ENCODE measurements at places on chromosomes 1 and 21. TPM values are rescaled to one million over a fixed set of nuclear protein-coding genes. Genes with fewer than 3 reads are reported as not detected.

GRCh38 chr1:228366062-228366865, 40.4 kb downstream of the TRIM11 start:
- H3K4me3 ChIP-seq: no peak overlapping the region
- H3K4me1 ChIP-seq: peaks cover 2% of the 10 kb centered on the region
- no peaks in the 10 kb centered on the region for H3K36me3 ChIP-seq
- H3K27me3 ChIP-seq: no peaks in the 10 kb centered on the region

DNA sequence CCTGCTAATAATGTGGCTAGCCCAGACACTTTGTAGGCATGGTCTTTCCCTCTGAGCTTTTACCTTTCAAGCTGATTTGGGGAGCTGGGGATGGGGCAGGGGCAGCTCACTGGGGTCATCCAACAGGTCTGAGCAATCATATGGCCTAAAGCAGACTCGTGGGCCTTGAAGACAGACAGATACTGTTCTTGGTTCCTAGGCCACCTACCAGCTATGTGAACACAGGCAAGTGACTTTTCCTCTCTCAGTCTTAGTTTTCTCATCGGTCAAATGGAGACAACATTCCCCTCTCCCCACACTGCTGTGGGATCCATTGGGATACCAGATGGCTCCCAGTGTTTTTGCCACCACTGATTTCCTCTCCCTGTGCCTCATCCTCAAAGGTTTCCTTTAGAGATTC, 181.8 kb downstream of the RRAGC start:
- no peak overlapping the region for H3K4me3 ChIP-seq
- H3K27me3 ChIP-seq: no peaks in the 10 kb centered on the region
- DNase-seq: no peak
- H3K36me3 ChIP-seq: no peaks in the 10 kb centered on the region
- H3K4me1 ChIP-seq: no peaks in the 10 kb centered on the region
- no peak overlapping the region for H3K27ac ChIP-seq

- H3K4me1 ChIP-seq: no peaks in the 10 kb centered on the region
- DNase-seq: no peak
- H3K27ac ChIP-seq: no peak overlapping the region
These were observed 106.7 kb downstream of the SCMH1 start for GRCh38 chr1:41135196-41135947.

The GPA33 gene
- total RNA-seq: 0.21 TPM

- no peak overlapping the region for H3K4me3 ChIP-seq
- no peak overlapping the region for H3K27ac ChIP-seq
- no peaks in the 10 kb centered on the region for H3K4me1 ChIP-seq
- no peak for DNase-seq
These were observed 87.0 kb upstream of the GALNT2 start for GRCh38 chr1:229980009-229980408.

DNA sequence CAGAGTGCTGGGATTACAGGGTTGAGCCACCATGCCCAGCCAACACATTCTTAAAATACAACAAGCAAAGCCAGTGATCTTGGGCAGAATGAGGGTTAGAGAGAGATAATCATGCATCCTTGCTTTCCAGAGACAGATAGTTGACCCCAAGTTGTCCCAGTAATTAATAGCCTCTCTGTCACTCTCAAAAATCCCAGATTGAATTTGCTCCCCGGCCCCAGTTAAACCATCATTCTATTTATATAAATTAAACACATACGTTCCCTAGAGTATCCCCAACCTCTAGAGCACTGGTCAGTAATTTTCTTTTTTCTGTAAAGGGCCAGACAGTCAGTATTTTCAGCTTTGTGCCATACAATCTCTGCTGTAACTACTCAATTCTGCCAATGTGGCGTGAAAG, 16.4 kb upstream of the TARDBP start:
- peaks cover 5% of the 10 kb centered on the region for H3K36me3 ChIP-seq
- DNase-seq: no peak
- H3K27ac ChIP-seq: no peak overlapping the region
- H3K27me3 ChIP-seq: no peaks in the 10 kb centered on the region
- H3K4me1 ChIP-seq: no peaks in the 10 kb centered on the region

- H3K4me3 ChIP-seq: no peak overlapping the region
- H3K4me1 ChIP-seq: peaks cover 17% of the 10 kb centered on the region
- no peak overlapping the region for H3K27ac ChIP-seq
- peaks cover 68% of the 10 kb centered on the region for H3K27me3 ChIP-seq
- no peaks in the 10 kb centered on the region for H3K36me3 ChIP-seq
- DNase-seq: peak; percentile 73
These were observed 1.1 kb upstream of the ESPN start for GRCh38 chr1:6423321-6423999.

The NIPAL3 gene
- total RNA-seq: 35.4 TPM

The IGSF3 gene
- 0.03 TPM for total RNA-seq

GRCh38 chr1:36305915-36306209, 306 bp upstream of the SH3D21 start:
- peak overlapping the region; percentile 36 for H3K4me3 ChIP-seq
- H3K4me1 ChIP-seq: peaks cover 32% of the 10 kb centered on the region
- no peak overlapping the region for H3K27ac ChIP-seq
- no peaks in the 10 kb centered on the region for H3K27me3 ChIP-seq
- DNase-seq: no peak

The PODN gene
- not detected for total RNA-seq

The IGSF8 gene
- total RNA-seq: 30.9 TPM

The TAL1 gene
- not detected for total RNA-seq

GRCh38 chr1:29728703-29729102, 492.4 kb downstream of the PTPRU start:
- no peak for DNase-seq
- H3K36me3 ChIP-seq: peaks cover 2% of the 10 kb centered on the region
- H3K27ac ChIP-seq: no peak overlapping the region
- H3K27me3 ChIP-seq: no peaks in the 10 kb centered on the region
- H3K4me3 ChIP-seq: no peak overlapping the region
- peaks cover 9% of the 10 kb centered on the region for H3K4me1 ChIP-seq

The CR2 gene
- not detected for total RNA-seq

GRCh38 chr1:183945428-183946319, 91.9 kb downstream of the COLGALT2 start:
- peaks cover 3% of the 10 kb centered on the region for H3K36me3 ChIP-seq
- no peak for DNase-seq
- H3K4me1 ChIP-seq: peaks cover 4% of the 10 kb centered on the region
- H3K4me3 ChIP-seq: no peak overlapping the region

DNA sequence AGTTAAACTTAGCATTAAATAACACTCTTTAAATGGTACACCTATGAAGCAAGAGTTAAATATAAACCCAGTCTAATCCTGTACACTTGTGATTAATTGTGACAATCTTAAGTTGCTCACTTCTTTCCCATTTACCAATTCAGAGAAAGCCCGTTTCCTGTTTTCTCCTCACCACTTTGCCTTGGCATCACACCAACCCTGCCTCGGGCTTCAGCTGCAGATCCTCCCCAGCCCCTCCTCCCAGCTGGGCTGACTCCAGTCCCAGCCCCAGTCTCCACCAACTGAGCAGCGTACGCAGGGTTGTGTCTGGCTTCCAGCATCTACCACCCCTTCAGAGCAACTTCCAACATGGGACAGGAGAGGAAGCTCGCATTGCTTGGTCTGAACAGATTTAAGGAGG, 4.1 kb downstream of the PYCR2 start:
- peaks cover 44% of the 10 kb centered on the region for H3K4me1 ChIP-seq
- peaks cover 31% of the 10 kb centered on the region for H3K36me3 ChIP-seq
- DNase-seq: no peak
- H3K27me3 ChIP-seq: no peaks in the 10 kb centered on the region
- H3K27ac ChIP-seq: peak overlapping the region; percentile 64
- no peak overlapping the region for H3K4me3 ChIP-seq

- H3K4me1 ChIP-seq: peaks cover 71% of the 10 kb centered on the region
- H3K27me3 ChIP-seq: no peaks in the 10 kb centered on the region
- H3K36me3 ChIP-seq: peaks cover 51% of the 10 kb centered on the region
- DNase-seq: no peak
These were observed 22.3 kb downstream of the CDC42 start for GRCh38 chr1:22074803-22075202.

DNA sequence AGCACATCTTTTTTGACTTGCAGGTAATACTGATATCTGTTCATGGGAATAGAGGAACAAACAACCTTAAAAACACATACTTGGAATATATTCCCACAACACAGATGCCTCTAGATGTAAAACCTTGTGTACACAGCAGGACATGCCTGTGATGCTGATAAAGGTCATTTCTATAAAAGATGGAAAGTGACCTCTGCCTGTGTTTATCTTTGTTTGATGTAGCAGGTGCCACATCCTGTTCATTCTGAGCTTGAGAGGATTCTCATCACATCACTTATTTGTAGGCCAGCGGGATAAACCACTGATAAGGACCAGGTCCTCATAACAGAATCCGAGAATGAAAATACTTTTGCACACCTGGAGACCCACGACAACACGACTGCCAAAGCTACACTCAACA, 133.7 kb downstream of the SMYD2 start:
- no peak overlapping the region for H3K27ac ChIP-seq
- no peak for DNase-seq
- peaks cover 32% of the 10 kb centered on the region for H3K4me1 ChIP-seq
- no peak overlapping the region for H3K4me3 ChIP-seq
- peaks cover 2% of the 10 kb centered on the region for H3K36me3 ChIP-seq
- H3K27me3 ChIP-seq: peaks cover 16% of the 10 kb centered on the region

DNA sequence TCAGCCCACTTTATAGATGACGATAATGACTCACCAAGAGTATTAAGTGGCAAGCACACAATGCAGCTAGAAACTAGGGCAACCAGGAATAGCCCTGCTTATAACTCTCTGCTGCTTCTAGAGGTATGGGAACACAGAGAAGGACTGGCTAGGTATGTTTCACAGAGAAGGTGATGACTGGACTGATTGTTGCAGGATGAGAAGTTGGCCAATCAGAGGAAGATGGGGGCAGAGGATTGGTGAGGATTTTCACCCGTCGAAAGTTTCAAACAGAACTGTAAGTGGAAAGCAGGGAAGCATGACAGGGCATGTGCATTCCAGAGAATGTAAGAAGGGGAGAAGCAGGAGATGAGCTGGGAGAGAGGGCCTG, 222.4 kb upstream of the JUN start:
- H3K4me3 ChIP-seq: no peak overlapping the region
- no peaks in the 10 kb centered on the region for H3K27me3 ChIP-seq
- H3K27ac ChIP-seq: no peak overlapping the region
- peak; percentile 30 for DNase-seq

The MPL gene
- not detected for total RNA-seq

The HSD3B1 gene
- not detected for total RNA-seq

GRCh38 chr1:185377831-185378230, 60.8 kb upstream of the IVNS1ABP start:
- H3K27ac ChIP-seq: no peak overlapping the region
- peaks cover 19% of the 10 kb centered on the region for H3K36me3 ChIP-seq
- peaks cover 22% of the 10 kb centered on the region for H3K4me1 ChIP-seq

GRCh38 chr21:29763674-29764073, 176.1 kb downstream of the GRIK1 start:
- H3K4me3 ChIP-seq: no peak overlapping the region
- no peaks in the 10 kb centered on the region for H3K4me1 ChIP-seq
- no peak for DNase-seq
- H3K36me3 ChIP-seq: no peaks in the 10 kb centered on the region

The ESRRG gene
- total RNA-seq: not detected

GRCh38 chr1:208108213-208108608, 136.0 kb downstream of the PLXNA2 start:
- DNase-seq: no peak
- H3K27ac ChIP-seq: no peak overlapping the region
- H3K4me3 ChIP-seq: no peak overlapping the region
- H3K36me3 ChIP-seq: no peaks in the 10 kb centered on the region
- H3K27me3 ChIP-seq: peaks cover 10% of the 10 kb centered on the region

The HORMAD1 gene
- total RNA-seq: not detected

DNA sequence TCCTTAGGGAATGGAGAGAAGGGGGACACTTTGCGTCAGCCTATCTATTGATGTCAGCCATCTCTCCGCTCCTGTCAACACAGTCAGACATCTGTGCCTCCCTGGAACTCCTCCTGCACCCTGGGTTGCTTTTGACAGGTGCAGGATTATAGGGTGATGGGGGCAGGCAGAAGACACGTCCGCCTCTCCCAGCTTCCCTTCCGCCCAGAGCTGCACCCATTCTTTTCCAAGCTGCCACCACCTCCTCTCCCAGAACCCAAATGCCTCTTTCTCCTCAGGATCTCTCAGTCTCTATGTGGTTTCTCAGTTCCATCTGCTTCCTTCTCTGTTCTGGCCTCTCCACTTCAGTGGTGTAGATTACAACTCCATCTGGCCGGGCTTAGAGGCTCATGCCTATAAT, 17.1 kb upstream of the KIF1B start:
- no peaks in the 10 kb centered on the region for H3K36me3 ChIP-seq
- H3K27ac ChIP-seq: no peak overlapping the region
- H3K4me1 ChIP-seq: peaks cover 13% of the 10 kb centered on the region
- H3K27me3 ChIP-seq: peaks cover 15% of the 10 kb centered on the region
- H3K4me3 ChIP-seq: no peak overlapping the region
- DNase-seq: no peak

DNA sequence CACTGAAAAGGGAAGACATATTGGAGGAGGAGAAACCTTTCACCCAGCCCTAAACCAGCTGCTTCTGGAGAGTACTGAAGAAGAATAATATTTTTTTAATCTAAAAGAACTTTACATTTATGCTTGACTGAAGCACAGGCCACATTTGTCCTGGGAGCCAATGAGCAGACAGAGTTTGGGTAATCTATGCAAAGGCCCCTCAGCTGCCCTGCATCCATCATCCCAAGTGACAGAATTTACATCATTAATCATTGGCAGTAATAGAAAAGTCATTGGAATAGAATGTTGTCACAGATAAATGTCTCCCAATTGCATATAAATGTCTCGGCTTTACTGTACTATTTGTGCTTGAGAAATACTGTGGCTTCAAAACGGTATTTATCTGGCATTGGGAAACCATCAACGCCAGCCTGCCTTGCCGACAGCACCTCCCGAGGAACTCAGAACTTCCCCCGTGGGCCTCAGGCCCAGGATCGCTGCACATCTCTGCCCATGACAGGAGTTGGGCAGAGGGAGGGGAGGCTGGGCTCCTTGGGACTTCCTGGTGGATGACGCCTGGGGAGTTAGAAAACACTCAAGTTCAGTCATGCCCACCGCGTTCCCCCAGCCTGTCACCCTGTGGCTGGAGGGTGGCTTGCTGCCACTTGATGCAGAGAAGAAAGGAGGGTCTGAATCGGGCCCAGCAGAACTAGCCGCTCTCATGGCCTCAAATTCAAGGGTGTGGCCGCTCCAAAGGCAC, 133.1 kb downstream of the CAMTA1 start:
- no peak overlapping the region for H3K4me3 ChIP-seq
- H3K36me3 ChIP-seq: peaks cover 3% of the 10 kb centered on the region
- no peak overlapping the region for H3K27ac ChIP-seq
- H3K4me1 ChIP-seq: peaks cover 5% of the 10 kb centered on the region
- DNase-seq: no peak
- H3K27me3 ChIP-seq: peaks cover 9% of the 10 kb centered on the region

DNA sequence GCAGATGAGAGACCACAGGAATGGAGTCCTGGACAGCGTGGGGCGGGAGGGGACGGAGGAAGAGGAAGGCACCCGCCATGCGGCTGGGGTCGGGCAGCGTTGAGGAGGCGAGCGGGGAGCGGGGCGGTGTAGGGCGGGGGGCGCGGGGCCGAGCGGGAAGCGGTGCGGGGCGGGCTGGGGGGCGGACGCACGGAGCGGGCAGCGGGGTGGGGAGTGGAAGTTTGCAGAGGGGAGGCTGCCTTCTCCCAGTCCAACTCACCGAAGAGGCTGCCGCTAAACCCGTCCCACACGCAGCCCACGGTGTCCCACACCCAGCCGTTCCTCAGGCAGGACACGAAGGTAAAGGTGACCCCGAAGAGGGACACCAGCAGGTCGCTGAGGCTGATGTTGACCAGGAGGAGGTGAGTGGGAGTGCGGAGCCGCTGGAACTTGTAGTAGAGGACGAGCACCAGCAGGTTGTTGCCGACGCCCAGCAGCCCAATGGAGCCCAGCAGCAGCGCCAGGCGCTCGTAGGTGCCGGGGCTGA, 483 bp downstream of the CHML start:
- H3K4me1 ChIP-seq: peaks cover 38% of the 10 kb centered on the region
- H3K4me3 ChIP-seq: peak overlapping the region; percentile 78
- peak; percentile 65 for DNase-seq
- peak overlapping the region; percentile 85 for H3K27ac ChIP-seq
- peaks cover 26% of the 10 kb centered on the region for H3K36me3 ChIP-seq
